ENCODE measurements at places on chromosomes 2 and 18. TPM values are rescaled to one million over a fixed set of nuclear protein-coding genes. Genes with fewer than 3 reads are reported as not detected.
A peak's percentile ranks its signal among the peaks of the same experiment; 100 is the strongest.

Gene CABLES1
- 3.2 TPM for total RNA-seq

Gene ANKRD62
- not detected for total RNA-seq

Gene PTH2R
- not detected for total RNA-seq

Gene RGPD3
- 0.20 TPM for total RNA-seq

DNA sequence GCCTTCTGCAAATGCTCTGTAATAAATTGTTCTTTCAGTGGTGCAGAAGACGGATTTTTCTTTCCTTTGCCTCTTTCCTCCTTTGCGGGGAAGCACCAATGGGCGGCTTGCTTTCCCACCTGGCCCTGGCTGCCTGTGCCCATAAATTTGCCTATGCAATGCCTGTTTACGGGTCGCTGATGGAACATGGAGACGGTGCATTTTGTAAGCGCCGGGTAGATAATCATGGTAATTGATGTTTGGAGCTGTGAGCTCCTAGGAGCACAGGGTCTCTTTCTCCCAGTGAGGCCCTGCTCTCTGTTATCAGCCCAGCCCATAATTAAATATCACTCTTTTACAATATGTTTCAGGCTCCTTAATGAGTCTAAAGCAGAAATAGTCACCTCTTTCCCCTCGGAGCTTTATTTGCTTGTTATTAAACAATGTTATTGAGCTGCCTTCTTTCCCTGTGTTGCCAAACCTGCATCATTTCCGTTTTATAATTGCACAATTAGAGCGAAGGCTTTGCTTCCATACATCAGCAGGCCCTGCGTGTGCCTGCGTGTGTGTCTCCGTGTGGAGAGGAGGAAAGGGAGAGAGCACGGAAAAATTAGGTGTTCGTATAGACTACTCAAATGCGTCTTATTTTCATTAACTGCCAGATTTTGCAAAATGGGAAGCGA is 437.4 kb upstream of the POU3F3 start:
- H3K36me3 ChIP-seq = no peaks in the 10 kb centered on the region
- no peaks in the 10 kb centered on the region for H3K4me1 ChIP-seq
- H3K27ac ChIP-seq = no peak overlapping the region

GRCh38 chr18:69128978-69129377 is 271.7 kb upstream of the DOK6 start:
- no peak overlapping the region for H3K4me3 ChIP-seq
- peaks cover 16% of the 10 kb centered on the region for H3K27me3 ChIP-seq
- H3K36me3 ChIP-seq = no peaks in the 10 kb centered on the region
- H3K27ac ChIP-seq = no peak overlapping the region
- H3K4me1 ChIP-seq = no peaks in the 10 kb centered on the region

DNA sequence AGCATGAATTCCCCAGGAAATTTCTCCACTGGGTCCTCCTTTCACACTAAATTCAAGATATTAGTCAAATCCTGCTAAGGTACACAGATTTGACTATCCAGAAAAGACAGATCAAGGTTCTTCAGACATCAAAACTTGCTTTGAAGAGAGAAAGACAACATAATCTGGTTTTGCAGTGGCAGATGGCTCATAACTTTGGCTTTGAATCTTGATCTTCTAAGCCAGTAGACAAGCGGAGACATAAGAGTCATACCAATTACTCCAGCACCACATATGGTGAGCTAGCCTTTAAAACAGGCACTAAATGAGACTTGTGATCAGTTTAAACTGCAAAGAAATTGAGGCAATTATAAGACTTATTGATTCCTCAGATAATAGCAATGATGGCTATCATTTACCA is 29.3 kb downstream of the PDE11A start:
- H3K27ac ChIP-seq = no peak overlapping the region
- no peaks in the 10 kb centered on the region for H3K4me1 ChIP-seq
- DNase-seq = no peak
- H3K27me3 ChIP-seq = peaks cover 22% of the 10 kb centered on the region
- H3K36me3 ChIP-seq = no peaks in the 10 kb centered on the region

GRCh38 chr2:95258271-95258670 is 16.0 kb upstream of the PROM2 start:
- no peak for DNase-seq
- no peak overlapping the region for H3K4me3 ChIP-seq
- H3K27ac ChIP-seq = peak overlapping the region; percentile 53
- peaks cover 16% of the 10 kb centered on the region for H3K36me3 ChIP-seq
- peaks cover 27% of the 10 kb centered on the region for H3K4me1 ChIP-seq
- H3K27me3 ChIP-seq = no peaks in the 10 kb centered on the region
